ENCODE measurements at places on chromosomes 7 and 10. TPM values are rescaled to one million over a fixed set of nuclear protein-coding genes. Genes with fewer than 3 reads are reported as not detected.

The C10orf67 gene
- total RNA-seq, result 0.82 TPM

The ZNF488 gene
- 1.4 TPM for total RNA-seq

The SHH gene
- total RNA-seq, result 1.3 TPM

The IL6 gene
- total RNA-seq, result not detected

The CLDN12 gene
- 26.9 TPM for total RNA-seq

The CHST3 gene
- 29.6 TPM for total RNA-seq

The TSPAN33 gene
- 20.8 TPM for total RNA-seq

The MYH16 gene
- total RNA-seq, result not detected

The GPNMB gene
- 120 TPM for total RNA-seq

The SPDYE16 gene
- total RNA-seq, result 0.72 TPM

The TDRD1 gene
- total RNA-seq, result 1.6 TPM

The ACBD7 gene
- 1.0 TPM for total RNA-seq

The PARD3 gene
- total RNA-seq, result 129 TPM

The SRRM3 gene
- total RNA-seq, result 0.62 TPM

The SRRT gene
- 54.8 TPM for total RNA-seq

- no peak for DNase-seq
Measured at GRCh38 chr10:3407208-3407607, 234.6 kb upstream of the PITRM1 start.

- no peak for DNase-seq
Measured at GRCh38 chr7:83439026-83439425, 209.9 kb downstream of the SEMA3E start.

- no peak for DNase-seq
Measured at GRCh38 chr7:69957661-69958060, 359.4 kb downstream of the AUTS2 start.

GRCh38 chr7:17146621-17147020, 151.8 kb upstream of the AHR start:
- peak; percentile 24 for DNase-seq

DNA sequence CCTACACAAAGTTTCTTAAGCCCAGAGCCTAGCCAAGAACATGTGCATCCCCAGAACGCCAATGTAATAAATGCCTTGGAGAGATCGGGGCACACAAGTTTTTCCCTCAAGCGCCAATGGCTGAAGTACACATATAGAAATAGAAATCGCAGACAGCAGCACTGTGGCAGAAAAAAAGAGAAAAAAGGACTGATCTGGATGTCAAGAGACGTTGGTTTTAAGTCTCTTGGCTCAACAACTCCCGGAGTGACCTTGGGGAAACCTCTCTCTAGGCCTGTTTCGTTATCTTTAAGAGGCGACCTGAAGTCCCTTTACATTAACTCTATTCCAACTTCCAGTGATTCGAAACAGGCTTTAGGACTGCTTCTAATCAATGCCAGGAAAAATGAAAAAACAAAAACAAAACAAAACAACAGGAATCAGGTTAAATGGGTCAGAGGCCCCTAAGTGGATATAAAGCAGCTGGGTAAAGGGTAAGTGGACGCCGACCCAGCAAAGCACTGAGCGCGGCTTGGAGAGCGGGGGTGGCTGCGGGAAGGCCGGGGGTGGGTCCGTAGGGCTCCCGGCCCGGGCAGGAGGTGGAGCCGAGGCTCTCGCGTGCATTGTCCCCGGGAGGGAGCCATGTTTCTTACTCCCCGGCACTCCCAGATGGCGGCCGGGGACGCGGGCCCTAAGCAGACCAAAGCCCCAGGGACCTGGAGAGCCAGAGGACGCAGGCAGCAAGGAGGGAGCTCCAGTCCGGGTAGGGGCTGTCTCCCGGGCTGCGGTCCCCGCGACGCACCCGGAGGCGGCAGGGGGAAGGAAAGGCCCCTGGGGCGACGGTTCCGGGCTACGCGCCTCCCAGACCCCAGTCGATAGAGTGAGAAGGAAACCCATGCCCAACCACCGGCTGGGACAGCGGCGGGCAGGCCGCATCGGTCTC, 757 bp downstream of the EIF3A start:
- DNase-seq, result peak; percentile 83

DNA sequence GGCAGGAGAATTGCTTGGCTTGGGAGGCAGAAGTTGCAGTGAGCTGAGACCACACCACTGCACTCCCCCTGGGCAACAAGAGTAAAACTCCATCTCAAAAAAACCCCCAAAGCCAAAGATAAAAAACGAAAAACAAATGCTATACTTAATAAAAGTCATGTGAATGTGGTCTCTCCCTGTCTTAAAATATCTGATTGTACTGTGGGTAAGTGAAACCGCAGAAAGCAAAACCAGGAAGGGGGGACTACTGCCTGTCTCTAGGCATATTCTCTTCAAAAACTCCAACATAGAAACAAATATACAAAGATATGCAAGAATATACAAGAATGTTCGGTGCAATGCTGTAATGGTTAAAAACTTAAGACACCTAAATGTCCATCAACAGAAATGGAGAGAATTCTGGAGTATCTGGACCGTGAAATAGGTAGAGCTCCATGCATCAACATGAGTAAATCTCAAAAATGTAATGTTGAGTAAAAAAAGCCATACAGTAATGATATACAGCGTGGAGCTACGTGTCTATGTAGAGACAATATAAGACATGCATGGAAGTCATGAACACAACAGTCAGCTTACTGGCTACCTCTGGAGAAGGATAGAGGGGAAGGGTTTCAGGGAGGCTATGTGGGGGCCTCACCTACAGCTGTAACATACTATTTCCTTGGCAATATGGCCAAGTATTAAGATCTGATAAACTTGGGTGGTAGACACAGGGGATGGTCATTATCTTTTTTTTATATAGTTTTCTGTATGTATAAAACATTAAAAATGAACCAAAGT, 2.1 kb downstream of the ZNF394 start:
- no peak for DNase-seq

DNA sequence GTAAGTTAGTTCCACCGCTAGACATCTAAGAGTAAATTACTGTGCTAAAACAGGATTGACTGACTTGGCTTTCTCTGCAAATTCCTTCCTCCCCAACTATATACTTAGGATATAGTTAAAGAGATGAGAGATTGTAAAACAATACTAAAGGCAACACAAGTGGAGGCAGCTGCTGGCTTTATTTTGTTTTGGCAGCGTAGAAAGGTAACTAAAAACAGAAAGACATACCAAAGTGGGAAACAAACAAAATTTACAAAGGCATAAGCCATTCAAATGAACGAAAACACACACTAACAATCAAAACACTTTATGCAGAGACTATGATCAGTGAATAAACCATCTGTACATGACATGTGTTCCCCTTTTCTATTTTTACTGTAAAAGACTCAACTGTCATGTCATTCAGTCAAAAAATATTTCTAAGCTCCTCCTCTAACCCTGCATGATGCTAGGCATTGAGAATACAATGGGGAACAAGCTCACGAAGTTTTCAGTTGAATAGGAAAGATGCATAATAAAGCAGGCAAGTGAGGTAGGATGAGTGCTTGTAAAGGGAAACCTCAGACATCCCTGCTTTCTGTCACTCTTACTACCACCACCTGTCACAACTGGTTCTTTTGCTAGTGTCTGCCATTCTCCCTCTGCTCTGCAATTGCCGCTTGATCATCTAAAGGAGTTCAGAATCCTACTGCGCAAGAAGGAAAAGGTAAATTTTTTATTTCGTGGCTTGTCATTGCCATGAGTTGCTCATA, 64.2 kb upstream of the COL1A2 start:
- peak; percentile 75 for DNase-seq

- DNase-seq, result peak; percentile 27
Measured at GRCh38 chr7:28480595-28480994, 68.3 kb downstream of the CREB5 start.

- DNase-seq, result no peak
Measured at GRCh38 chr10:96374639-96374984, 15.8 kb upstream of the OPALIN start.

DNA sequence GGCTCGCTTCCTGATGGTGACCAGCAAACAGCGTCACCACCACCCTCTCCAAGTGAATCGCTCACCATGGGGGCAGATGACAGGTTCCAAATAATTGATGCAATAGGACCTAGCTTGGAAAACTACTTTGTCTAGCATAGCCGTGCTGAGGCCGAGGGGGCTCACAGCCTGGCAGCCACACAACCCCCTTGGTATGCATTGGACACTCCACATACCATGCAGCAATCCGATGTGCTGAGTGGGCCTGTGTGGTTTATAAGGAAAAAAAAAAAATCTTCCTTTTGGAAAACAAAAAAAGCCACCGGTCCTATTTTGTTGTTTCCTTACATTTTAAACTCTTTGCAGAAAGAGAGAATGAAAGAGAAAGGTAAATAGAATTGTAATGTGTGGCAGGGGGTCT, 15.1 kb downstream of the GATA3 start:
- no peak for DNase-seq

DNA sequence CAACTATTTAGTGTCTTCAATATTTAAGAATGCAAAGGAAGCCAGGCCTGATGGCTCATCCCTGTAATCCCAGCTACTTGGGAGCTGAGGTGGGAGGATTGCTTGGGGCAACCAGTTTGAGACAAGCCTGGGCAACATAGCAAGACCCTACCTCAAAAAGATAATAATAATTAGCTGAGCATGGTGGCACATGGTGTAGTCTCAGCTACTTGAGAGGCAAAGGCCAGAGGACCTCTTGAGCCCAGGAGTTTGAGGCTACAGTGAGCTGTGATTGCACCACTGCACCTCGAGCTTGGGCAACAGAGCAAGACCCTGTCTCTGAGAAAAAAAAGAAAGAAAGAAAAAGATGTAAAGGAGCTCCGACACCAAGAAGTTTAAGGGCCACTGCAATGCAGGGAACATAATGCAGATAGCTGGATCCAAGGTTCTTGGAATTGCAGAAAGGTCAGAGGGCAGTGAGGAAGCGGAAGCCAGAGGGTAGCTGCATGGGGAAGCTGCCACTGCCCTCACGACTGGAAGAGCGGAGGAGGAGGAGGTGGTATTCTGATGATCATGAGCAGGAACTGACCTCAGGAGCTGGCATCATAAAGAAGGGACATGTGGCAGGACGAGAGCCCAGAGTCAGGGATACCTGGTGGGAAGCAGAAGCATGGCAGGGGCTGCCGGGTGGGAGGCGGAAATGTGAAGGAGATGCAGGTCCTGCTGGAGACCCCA, 60.2 kb upstream of the PODXL start:
- no peak for DNase-seq

DNA sequence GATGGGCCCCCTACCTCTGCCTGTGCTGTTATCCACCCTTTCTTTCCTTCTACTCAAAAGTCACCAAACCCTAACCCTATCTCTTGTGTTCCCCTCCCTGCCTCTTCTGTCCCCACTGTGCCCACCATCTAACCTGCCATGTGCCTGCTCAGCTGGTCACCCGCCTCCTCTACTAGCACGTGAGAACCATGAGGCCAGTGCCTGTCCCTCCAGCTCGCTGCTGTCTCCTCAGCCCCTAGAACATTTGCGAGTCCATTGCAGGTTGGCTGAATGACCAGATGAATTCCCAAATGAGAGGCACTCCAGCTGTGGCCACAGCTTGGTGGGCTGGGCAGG, 129.0 kb downstream of the ARHGAP22 start:
- no peak for DNase-seq

GRCh38 chr7:69599286-69599954, 1.1 kb downstream of the AUTS2 start:
- DNase-seq, result peak; percentile 49

- DNase-seq, result no peak
Measured at GRCh38 chr7:132965951-132966350, 115.9 kb downstream of the CHCHD3 start.

GRCh38 chr10:6232846-6233724, 30.4 kb downstream of the PFKFB3 start:
- DNase-seq, result peak; percentile 65

DNA sequence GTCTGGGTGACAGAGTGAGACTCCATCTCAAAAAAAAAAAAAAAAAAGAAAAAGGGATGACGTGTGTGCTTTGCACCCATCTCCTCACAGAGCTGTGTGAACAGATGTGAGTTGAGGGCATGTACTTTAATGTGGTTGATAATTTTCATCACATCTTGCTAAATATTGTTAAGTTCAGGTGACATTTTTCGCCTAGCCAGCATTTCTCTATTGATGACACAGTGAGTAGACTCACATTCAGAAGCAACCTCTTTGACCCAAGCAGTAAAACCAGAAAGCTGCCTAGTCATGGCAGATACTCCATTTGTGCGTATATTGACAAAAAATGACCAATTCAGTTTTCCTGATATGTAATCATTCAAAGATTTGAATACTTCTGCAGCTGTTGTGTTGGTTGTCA, 126.0 kb downstream of the ATRNL1 start:
- no peak for DNase-seq

DNA sequence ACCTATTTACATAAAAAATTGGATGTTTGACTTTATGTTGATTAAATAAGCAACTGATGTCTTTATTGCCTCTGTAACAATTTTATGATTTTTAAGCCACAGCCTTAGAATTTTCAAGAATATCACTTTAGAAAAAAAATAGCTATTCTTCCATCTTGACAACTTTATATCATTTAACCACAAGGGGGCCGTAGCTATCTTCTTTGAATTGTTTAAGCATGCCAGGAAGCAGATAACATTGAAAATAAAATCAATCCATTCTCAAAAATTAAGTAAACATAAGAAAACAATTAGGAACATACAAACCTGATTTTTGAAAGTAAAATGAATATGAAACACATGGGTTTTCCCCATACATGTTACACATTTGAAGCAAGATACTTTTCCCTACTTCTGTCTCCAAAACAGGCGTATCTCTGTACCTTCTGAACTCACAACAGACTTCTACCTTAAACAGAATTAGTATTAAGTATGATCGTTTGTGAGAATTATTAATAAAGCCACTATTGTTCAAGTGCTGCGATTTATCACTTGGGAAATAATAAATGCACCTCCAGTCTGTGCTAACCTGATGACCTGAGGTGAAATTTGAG, 209.0 kb downstream of the CACNA2D1 start:
- DNase-seq, result peak; percentile 77

- no peak for DNase-seq
Measured at GRCh38 chr10:85124603-85125051, 796.2 kb downstream of the CCSER2 start.

DNA sequence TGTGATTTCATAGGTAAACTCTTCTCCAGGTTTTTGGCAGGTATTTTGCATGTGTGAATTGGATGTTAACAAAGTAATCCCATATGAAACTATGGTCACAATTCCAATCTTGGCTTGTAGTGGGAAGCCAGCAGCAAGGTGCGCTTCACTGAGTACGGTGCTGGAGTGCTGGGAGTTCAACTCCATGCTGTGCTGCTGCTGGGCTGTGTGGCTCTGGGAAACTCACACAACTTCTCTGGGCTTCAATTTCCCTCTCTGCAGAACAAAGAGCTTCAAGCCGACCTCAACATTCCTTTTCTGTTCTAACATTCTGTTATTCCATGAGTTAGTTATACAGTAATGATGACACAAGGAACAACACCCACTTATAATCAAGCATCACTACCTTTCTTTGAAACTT, 18.2 kb upstream of the PITRM1 start:
- no peak for DNase-seq
